ENCODE measurements at places on chromosomes 4 and X. TPM values are rescaled to one million over a fixed set of nuclear protein-coding genes. Genes with fewer than 3 reads are reported as not detected.

Gene CXCL8
- 32.4 TPM for total RNA-seq

GRCh38 chr4:1027915-1028238 lies 16.5 kb downstream of the FGFRL1 start:
- DNase-seq: no peak

GRCh38 chrX:16876696-16877095 lies 6.5 kb upstream of the RBBP7 start:
- DNase-seq: no peak

GRCh38 chr4:169485791-169486742 lies 126.3 kb downstream of the NEK1 start:
- no peak for DNase-seq

DNA sequence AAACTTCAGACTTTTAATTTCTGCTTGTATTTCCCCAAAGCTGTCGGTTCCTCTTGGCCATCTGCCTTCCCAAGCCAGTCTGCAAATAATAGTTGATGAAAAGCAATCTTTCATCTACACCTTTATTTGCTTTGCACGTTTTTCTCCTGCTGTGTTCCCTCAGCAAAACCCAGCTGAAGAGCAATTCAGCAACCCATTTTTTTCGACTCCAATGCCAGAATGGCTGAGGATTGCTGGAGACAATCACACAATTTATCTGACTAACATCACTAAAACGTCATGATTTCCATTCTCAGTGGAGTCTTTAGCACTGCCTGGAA lies 94.3 kb downstream of the GPRIN3 start:
- no peak for DNase-seq

GRCh38 chrX:82816001-82816400 lies 692.1 kb upstream of the POU3F4 start:
- DNase-seq: no peak

Data from osteocyte (in vitro differentiated cells).